ENCODE measurements at places on chromosomes 11 and 22.

DNA sequence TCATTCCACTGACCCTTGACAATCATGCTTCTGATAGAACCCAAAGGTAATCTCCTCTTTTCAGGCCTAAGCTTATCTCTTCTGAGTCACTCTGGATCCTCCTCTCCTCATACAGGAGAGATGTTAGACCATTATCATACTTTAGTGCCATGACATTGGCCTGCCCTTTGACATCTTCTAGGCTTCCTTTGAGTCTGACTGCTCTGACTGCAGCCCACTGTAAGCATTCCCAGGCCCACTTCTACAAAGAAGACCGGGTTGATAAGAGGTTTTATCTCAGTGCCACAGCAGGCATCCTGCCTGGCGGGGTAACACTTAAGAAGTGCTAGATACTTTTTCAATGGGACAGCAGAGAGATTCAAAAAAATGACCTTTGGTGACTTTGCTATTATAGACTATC is 438.0 kb downstream of the KCNA4 start:
- no peak for DNase-seq

DNA sequence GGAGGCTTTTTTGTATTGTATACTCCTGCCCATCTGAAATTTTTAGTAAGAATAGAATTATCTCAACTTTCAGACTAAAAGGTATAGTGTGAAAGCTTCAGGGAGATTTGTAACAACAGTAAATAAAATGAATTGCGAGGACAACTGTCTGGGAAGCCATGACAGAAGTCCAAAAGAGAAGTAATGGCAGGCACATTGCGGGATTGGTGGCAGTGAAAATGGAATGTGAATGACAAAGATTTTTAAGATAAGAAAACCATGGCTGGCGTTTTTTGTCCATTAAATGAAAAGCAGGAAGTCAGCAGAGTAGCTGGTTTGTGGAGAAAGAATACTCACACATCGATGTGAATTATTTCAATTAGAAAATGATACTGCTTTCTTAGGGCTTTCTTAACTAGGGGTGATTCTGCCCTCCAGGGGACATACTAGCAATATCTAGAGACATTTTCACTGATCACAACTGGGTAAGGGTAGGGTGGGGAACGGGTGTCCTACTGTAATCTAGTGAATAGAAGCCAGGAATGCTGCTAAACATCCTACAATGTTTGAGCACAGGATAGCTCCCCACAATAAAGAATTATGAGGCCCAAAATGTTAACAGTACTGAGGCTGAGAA is 1.6 kb downstream of the NPAT start:
- no peak for DNase-seq

- no peak for DNase-seq
Observed at GRCh38 chr22:25566186-25566897, 1.9 kb downstream of the GRK3 start.

DNA sequence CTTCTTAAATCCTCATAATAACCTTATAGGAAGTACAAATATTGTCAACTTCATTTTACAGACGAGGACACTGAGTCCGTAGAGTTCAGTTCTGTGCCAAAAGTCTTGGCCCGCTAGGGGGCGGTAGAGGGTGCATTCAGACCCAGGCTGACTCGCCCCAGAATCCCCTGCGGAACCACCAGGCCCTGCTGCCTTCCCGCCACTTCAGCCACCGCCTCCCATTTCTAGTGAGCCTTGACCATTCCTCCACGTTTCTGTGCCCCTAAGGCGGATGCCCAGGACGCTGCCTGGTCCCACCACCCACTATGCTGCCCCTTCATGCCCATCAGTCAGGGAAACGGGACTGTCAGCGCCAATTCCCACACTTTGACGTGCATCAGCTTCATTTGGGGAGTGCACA is 19.1 kb downstream of the SYT13 start:
- DNase-seq = no peak

DNA sequence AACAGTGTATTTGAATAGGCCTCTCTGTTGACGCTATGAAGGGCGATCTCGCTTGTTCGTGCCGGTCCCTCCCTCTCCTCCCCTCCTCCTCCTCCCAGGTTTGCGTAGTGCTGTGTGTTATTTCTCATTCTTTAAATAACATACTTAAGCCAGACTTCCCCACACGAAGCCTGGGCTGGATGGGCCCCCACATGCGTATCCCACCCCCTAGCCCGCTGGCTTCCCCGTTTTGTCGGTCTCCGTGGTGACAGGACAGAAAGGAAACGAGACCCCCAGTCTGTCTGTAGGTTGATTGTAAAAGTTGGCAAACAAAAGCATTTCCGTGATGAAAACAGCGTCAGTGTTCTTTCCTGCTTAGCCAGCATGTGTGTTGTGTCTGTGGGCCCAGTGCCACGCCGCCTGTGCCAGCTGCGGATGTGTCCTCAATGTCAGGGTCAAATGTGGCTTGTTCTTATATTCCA is 27.3 kb downstream of the FAM118A start:
- DNase-seq = peak; percentile 27

DNA sequence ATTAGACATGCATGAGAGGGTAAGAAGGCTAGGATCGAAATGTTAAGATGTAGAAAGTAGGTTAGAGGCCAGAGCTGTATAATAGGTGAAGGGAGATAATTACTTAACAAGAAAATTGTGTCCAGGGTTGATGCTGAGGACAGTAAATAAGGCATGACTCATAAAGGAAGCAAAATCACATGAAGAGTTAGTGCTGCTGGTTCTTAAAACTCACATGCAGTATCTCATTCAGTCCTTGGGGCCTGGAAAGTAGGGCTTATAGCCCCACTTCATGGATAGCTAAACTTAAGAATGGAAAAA is 130.2 kb downstream of the NCAM1 start:
- DNase-seq = no peak

GRCh38 chr11:95304777-95305176 is 73.8 kb upstream of the SESN3 start:
- no peak for DNase-seq

DNA sequence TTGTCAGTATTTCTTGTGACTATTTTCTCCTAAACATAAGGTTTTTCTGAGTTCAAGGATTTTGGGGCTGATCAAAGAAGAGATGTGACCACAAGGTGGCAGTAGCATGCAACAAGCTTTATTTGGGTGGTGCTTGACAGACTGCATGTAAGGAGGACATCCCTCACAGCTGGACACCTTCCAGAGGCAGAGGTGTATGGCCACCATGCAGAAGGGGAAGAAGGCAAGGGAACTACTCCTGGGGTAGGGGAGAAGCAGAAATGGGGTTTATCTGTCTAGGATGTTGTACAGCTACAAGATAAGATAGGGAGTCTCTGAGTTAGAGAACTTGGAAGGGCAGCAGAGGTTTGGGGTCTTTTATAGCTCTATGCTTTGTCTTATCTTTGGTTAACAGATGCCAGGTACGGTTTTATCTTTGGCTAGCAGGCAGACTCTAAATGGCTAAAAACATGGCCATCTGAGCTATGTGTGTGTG is 5.1 kb upstream of the BIRC2 start:
- peak; percentile 18 for DNase-seq

Measured in anterior cingulate cortex (tissue), 58 donors.